Esophagus muscularis mucosa (tissue), 4 donors: ENCODE measurements at places on chromosomes 2 and 18.
A peak's percentile ranks its signal among the peaks of the same experiment; 100 is the strongest.

DNA sequence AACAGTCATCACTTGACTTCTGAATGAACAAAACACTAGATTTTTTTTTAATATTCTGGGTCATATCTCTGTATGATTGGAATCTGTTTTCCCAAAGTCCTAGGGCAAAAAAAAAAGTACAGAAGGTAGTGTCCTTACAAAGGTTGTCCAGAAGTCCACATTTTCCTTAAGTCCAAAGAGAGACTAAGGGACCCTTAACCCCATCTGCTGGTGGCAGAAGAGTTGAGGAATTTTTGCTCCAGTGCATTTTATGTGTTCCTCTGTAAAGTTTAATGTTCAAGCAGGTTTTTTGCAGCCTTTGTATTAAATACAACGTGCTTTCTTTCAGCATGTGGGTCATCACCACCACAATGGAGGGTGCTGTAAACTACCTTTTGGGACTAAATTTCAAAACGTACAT lies 215.9 kb downstream of the SP3 start:
- no peak overlapping the region for H3K4me3 ChIP-seq
- H3K36me3 ChIP-seq = no peaks in the 10 kb centered on the region
- H3K27ac ChIP-seq = no peak overlapping the region
- DNase-seq = no peak
- no peaks in the 10 kb centered on the region for H3K4me1 ChIP-seq

DNA sequence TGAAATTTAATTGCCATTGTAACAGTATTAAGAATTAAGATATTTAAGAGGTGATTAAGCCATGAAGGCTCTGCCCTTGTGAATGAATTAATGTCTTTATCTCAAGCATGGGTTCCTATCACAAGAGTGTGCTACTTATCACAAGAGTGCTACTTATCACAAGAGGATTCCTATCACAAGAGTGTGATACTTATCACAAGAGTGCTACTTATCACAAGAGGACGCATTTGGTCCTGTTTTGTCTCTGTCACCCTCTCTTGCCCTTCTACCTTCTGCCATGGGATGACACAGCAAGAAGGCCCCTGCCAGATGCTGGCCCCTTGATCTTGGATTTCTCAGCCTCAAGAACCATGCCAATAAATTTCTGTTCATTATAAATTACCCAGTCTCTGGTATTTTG lies 13.2 kb upstream of the COL5A2 start:
- H3K36me3 ChIP-seq = no peaks in the 10 kb centered on the region
- H3K4me1 ChIP-seq = no peaks in the 10 kb centered on the region
- H3K4me3 ChIP-seq = no peak overlapping the region
- no peaks in the 10 kb centered on the region for H3K27me3 ChIP-seq
- H3K27ac ChIP-seq = no peak overlapping the region
- DNase-seq = no peak

GRCh38 chr18:29383311-29384273 lies 1206.7 kb upstream of the CDH2 start:
- no peaks in the 10 kb centered on the region for H3K27me3 ChIP-seq
- DNase-seq = no peak
- H3K36me3 ChIP-seq = no peaks in the 10 kb centered on the region
- H3K27ac ChIP-seq = no peak overlapping the region

- H3K36me3 ChIP-seq = no peaks in the 10 kb centered on the region
- no peak for DNase-seq
- H3K4me1 ChIP-seq = no peaks in the 10 kb centered on the region
- no peak overlapping the region for H3K27ac ChIP-seq
- no peaks in the 10 kb centered on the region for H3K27me3 ChIP-seq
- no peak overlapping the region for H3K4me3 ChIP-seq
Observed at GRCh38 chr2:209380293-209380692, 43.6 kb upstream of the MAP2 start.

DNA sequence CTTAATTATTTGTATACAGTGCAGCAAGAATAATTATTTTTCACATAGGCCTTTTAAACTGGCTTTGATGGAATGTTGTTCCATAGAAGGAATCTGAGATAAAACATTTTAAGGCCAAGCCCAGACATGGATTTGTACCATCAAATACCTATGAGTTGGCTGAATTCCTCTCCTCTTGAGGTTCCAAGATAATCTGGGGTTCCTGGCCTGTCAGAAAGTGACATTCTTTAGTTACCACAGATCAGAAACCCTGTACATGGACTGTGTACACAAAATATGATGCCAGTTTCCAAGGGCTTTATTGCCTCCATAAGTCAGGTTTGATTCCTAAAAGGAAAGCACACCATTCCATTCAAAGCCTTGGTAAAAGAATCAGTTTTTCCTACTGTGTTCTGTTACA lies 1256.7 kb upstream of the NRXN1 start:
- DNase-seq = no peak
- H3K4me3 ChIP-seq = no peak overlapping the region
- H3K4me1 ChIP-seq = no peaks in the 10 kb centered on the region
- no peaks in the 10 kb centered on the region for H3K27me3 ChIP-seq

GRCh38 chr2:223181561-223181960 lies 129.6 kb downstream of the KCNE4 start:
- H3K4me1 ChIP-seq = peaks cover 2% of the 10 kb centered on the region
- H3K36me3 ChIP-seq = no peaks in the 10 kb centered on the region
- no peak for DNase-seq
- H3K27ac ChIP-seq = no peak overlapping the region

- DNase-seq = no peak
- no peaks in the 10 kb centered on the region for H3K27me3 ChIP-seq
- no peak overlapping the region for H3K4me3 ChIP-seq
- H3K4me1 ChIP-seq = peaks cover 7% of the 10 kb centered on the region
Observed at GRCh38 chr2:37706334-37707183, 35.1 kb upstream of the CDC42EP3 start.

GRCh38 chr2:31231571-31232302 lies 2.2 kb upstream of the EHD3 start:
- no peak overlapping the region for H3K4me3 ChIP-seq
- no peak for DNase-seq
- H3K27me3 ChIP-seq = no peaks in the 10 kb centered on the region
- no peak overlapping the region for H3K27ac ChIP-seq
- H3K4me1 ChIP-seq = peaks cover 20% of the 10 kb centered on the region
- no peaks in the 10 kb centered on the region for H3K36me3 ChIP-seq

DNA sequence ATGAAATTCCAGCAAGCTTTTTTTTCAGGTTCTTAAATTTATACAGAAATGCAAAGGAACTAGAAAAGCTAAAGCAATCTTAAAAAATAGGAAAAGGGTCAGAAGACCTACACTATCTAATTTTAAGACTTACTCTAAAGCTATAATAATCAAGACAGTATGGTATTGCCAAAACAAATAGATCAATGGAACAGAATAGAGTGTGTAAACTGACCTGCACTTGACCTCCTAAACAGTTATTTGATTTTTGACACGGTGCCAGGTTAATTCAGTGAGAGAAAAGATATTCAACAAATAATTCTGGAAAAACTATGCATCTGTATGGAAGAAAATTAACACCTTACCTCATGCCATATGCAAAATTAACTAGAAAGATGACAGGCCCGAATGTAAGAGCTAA lies 73.6 kb downstream of the OLA1 start:
- H3K36me3 ChIP-seq = no peaks in the 10 kb centered on the region
- H3K4me3 ChIP-seq = no peak overlapping the region
- no peak for DNase-seq
- H3K4me1 ChIP-seq = peaks cover 12% of the 10 kb centered on the region
- no peak overlapping the region for H3K27ac ChIP-seq
- H3K27me3 ChIP-seq = no peaks in the 10 kb centered on the region

DNA sequence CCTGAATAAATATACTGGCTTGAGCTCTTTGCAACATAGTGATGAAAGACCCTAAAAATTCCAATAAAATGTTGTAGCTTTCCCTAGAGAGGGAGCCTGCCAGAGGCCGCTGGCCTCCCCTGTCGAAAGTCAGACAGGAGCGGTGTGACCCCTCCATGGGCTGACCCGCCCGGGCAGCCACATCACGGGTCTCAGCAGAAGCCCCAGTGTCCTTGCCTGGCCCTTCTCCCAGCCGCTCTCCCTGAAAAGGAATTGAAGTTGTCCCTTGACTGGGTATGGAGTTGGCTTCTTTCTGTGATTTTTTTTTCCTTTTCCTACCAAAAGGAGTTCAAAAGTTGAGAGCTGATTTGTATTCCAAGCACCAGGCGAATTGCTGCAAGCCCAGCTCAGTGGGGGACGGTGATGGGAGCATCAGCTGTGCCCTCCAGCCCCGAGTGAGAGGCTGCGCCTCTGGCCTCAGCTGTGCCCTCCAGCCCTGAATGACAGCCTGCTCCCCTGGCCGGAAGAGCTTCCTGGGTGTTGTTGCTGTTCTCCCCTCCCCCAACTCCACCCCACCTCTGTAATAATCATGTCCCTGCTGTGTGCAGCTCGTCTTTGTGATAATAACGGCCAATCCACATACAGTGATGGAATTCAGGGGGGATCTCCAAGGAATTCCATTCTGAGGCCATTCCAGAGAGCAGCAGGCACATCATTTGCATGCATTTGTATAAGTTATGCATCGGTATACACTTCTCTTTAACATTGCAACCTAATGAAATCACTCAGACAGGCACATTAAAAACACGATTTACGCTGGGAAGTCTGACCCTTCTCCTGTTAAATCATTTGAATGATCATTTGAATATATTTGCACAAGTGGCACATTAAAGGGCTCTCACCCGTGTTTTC lies 501.0 kb downstream of the EIPR1 start:
- no peak overlapping the region for H3K4me3 ChIP-seq
- no peak for DNase-seq
- H3K4me1 ChIP-seq = no peaks in the 10 kb centered on the region
- no peaks in the 10 kb centered on the region for H3K36me3 ChIP-seq
- no peak overlapping the region for H3K27ac ChIP-seq
- H3K27me3 ChIP-seq = no peaks in the 10 kb centered on the region

DNA sequence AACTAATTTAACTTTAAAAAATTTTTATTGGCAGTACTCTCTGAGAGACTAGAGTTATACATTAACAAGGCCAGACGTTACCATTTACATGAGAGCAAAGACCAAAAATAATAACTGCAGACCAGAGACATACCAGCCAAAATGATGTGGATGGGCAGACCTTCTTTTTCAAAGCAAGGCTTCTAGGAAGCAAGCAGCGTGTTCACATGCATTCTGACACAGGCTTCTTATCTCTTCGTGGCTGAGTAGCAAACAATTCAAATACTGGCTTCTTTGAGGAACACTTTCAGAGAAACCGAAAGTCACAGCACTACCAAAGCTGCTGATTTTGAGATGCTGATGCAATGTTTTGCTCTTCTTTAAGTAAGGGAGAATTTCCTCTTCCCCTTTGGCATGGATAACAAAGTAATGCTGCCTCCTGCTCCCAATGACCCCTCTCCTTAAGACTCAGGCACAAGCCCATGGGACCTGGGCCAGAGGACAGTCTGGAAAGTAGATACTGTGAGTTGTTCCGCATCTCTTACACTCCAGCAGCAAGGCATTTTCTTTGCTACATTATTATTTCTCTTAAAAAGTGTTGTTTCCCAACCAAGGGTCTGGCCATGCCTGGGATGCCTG lies 181.9 kb downstream of the MREG start:
- H3K4me1 ChIP-seq = no peaks in the 10 kb centered on the region
- H3K4me3 ChIP-seq = no peak overlapping the region
- no peaks in the 10 kb centered on the region for H3K36me3 ChIP-seq
- peak; percentile 91 for DNase-seq

DNA sequence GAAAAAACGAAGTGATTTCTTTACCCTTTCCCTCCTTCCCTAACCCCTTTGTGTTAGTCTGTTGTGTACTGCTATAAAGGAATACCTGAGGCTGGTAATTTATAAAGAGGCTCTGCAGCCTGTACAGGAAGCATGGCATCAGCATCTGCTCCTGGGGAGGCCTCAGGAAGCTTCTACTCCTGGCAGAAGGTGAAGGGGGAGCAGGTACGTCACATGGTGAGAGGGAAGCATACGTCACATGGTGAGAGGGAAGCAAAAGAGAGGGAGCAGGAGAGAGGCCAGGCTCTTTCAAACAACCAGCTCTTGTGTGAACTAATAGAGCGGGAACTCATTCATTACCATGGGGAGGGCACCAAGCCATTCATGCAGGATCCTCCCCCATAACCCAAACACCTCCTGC lies 126.2 kb downstream of the CAPN13 start:
- no peaks in the 10 kb centered on the region for H3K36me3 ChIP-seq
- no peak overlapping the region for H3K27ac ChIP-seq
- H3K27me3 ChIP-seq = no peaks in the 10 kb centered on the region
- DNase-seq = peak; percentile 80
- H3K4me3 ChIP-seq = no peak overlapping the region

- no peaks in the 10 kb centered on the region for H3K4me1 ChIP-seq
- H3K27ac ChIP-seq = no peak overlapping the region
- H3K4me3 ChIP-seq = no peak overlapping the region
Observed at GRCh38 chr2:231370749-231371429, 24.6 kb upstream of the B3GNT7 start.

DNA sequence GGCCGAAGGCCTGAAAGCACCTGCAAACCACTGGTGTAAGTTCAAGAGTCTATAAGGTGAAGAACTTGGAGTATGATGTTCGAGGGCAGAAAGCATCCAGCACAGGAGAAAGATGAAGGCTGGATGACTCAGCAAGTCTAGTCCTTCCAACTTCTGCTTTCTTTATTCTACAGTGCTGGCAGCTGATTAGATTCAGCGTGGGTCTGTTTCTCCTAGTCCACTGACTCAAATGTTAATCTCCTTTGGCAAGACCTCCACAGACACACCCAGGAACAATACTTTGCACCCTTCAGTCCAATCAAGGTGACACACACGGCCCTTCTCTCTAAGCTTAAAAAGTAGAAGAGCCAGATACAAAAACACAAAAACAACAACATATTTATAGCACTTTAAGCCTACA lies 43.4 kb downstream of the NMS start:
- no peak overlapping the region for H3K4me3 ChIP-seq
- no peak overlapping the region for H3K27ac ChIP-seq
- DNase-seq = no peak
- no peaks in the 10 kb centered on the region for H3K27me3 ChIP-seq
- H3K36me3 ChIP-seq = no peaks in the 10 kb centered on the region
- H3K4me1 ChIP-seq = no peaks in the 10 kb centered on the region

DNA sequence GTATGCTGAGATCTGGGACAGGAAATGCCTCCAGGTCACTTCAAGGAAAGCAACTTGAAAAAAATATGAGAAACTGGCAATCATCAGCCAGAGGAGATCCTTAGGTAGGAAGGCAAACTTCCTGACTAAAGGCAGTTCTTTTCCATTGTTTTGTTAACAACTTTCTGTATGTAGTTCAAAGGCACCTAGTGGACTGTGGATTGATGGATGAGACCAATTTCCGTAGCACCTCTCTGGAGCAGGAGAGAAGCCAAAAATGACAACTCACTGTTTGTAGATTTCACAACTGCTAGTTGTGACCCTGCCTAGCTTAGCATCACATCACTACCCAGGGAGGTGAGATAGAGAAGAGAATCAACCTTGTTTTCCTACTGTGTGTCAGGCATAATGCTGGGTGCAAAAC lies 21.8 kb upstream of the NOSTRIN start:
- no peaks in the 10 kb centered on the region for H3K36me3 ChIP-seq
- no peaks in the 10 kb centered on the region for H3K27me3 ChIP-seq
- no peak overlapping the region for H3K27ac ChIP-seq
- no peak overlapping the region for H3K4me3 ChIP-seq

GRCh38 chr18:51226068-51226467 lies 28.6 kb upstream of the MEX3C start:
- no peaks in the 10 kb centered on the region for H3K36me3 ChIP-seq
- no peak overlapping the region for H3K27ac ChIP-seq
- H3K27me3 ChIP-seq = no peaks in the 10 kb centered on the region
